ENCODE measurements at places on chromosomes 5 and 9. TPM values are rescaled to one million over a fixed set of nuclear protein-coding genes. Genes with fewer than 3 reads are reported as not detected.

- H3K4me3 ChIP-seq, result no peak overlapping the region
- no peak overlapping the region for H3K27ac ChIP-seq
- H3K27me3 ChIP-seq, result no peaks in the 10 kb centered on the region
- H3K4me1 ChIP-seq, result no peaks in the 10 kb centered on the region
- H3K36me3 ChIP-seq, result no peaks in the 10 kb centered on the region
These were observed 93.9 kb upstream of the STARD4 start for GRCh38 chr5:111606194-111606593.

- H3K4me1 ChIP-seq, result peaks cover 47% of the 10 kb centered on the region
- no peaks in the 10 kb centered on the region for H3K36me3 ChIP-seq
- peak; percentile 74 for DNase-seq
- no peak overlapping the region for H3K4me3 ChIP-seq
- no peaks in the 10 kb centered on the region for H3K27me3 ChIP-seq
These were observed 45.3 kb downstream of the SLC22A5 start for GRCh38 chr5:132414634-132415378.

DNA sequence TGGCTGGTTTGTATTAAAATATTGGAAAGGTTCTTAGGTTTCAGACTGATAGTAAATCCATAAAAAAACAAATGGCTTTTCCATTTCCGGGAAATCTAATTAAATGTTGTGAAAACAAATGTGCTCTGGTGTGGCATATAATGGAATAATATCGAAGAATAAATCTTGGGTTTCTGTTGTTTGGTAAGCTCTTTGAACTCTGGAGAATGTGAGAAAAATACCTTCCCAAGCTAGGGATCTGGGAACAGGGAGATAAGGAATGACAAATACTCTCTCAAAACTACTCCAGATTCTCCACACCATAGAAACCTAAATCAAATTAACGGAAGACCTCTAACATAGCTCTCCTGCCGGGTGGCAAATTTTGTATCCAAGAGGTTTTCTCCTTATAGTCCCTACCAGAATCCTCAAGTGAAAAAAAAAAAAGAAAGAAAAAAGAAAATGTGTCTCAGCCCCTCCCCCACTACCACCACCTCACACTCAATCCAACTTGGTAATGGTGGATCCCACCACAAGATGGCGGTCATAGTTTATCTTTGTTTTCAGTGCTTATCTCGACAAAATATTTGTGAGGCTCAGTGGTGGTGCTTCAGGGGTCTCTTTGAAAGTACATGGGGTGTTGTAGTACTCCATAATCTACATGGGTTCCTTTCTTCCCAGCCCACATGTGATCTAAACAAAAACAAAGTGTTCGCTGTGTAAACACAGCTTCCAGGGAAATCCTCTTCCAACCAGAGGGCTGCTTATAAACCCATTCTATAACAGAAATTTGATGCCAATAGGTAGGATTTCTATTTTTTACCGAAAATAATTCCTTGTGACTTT, 54.5 kb upstream of the FST start:
- H3K36me3 ChIP-seq, result no peaks in the 10 kb centered on the region
- no peaks in the 10 kb centered on the region for H3K4me1 ChIP-seq
- H3K27me3 ChIP-seq, result no peaks in the 10 kb centered on the region
- no peak for DNase-seq

DNA sequence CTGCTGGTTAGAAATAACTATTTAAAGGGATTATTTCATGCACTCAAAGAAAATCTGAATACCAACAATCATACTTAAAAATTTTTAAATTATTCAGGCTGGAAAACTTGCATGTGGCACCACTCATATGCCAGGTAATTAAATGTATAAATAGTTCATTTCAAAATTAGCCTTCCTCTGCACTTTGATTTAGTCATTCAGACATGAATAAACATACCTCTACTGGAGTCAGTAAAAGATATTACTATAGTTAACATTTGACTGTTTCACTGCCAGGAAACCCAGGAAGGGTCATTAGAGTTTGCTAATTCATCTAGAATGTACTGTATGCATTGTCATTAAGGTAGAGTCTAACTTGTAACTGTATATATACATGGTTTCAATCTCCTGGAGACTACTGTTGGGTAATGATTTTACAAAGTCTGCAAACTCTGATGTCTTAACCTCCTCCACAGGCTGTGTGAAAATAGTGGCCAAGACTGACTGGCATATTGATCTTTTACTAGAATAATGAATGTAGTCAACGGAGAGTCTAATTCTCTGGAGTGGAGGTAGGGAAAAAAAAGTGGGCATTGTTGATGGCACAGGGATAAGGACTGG, 43.7 kb downstream of the TEX10 start:
- no peak overlapping the region for H3K27ac ChIP-seq
- H3K36me3 ChIP-seq, result peaks cover 71% of the 10 kb centered on the region
- no peak overlapping the region for H3K4me3 ChIP-seq
- H3K27me3 ChIP-seq, result no peaks in the 10 kb centered on the region

GRCh38 chr5:135569755-135570452, 8.9 kb downstream of the CXCL14 start:
- DNase-seq, result peak; percentile 45
- no peak overlapping the region for H3K4me3 ChIP-seq
- H3K27me3 ChIP-seq, result peaks cover 15% of the 10 kb centered on the region
- H3K27ac ChIP-seq, result no peak overlapping the region

The CHSY3 gene
- 0.31 TPM for polyA plus RNA-seq

The SPATA31C1 gene
- not detected for polyA plus RNA-seq

The LPAR1 gene
- polyA plus RNA-seq, result 22.6 TPM
